D341Med (cell line): ENCODE measurements at places on chromosomes 11 and 22.

- DNase-seq, result no peak
Measured at GRCh38 chr22:41913842-41914534, 886 bp downstream of the SHISA8 start.

GRCh38 chr11:121459413-121460017 is 6.7 kb upstream of the SORL1-AS1 start:
- DNase-seq, result no peak

GRCh38 chr11:27217948-27218420 is 145.0 kb downstream of the CCDC34 start:
- DNase-seq, result no peak

GRCh38 chr11:78768345-78768744 is 193.7 kb upstream of the NARS2 start:
- no peak for DNase-seq

GRCh38 chr11:97641988-97642387 is 1252.2 kb downstream of the JRKL start:
- no peak for DNase-seq
